CD4-positive, alpha-beta T cell treated with Interleukin-15 for 4 hours (primary cell): ENCODE measurements at places on chromosomes 6 and 20.

DNA sequence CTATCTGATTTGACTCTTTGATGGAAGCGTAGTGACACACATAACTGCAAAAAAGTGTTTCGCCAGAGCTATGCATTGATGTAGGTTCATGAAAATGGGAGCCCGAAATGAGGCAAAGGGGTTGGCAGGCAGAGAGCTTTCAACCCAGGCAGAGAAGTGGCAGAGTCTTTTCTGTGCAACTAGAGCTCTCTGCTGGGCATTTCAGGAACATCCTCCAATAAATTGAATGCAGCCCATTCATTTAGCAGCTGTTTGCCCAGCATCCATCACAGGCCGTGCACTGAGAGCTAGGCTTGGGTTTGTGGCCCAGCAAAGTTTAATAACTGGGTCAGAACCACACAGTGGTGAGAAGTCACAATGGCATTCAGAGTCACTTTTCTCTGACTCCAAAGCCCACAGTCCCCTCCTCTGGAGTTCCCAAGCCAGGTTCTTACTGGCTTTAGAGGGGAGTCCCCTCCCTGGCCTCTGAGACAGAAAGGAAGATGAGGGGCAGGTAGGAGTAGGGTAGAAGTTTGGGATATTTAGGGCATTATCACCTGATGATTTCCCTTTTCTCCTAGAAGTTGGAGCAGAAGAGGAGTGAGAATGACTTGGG, 31.8 kb upstream of the ELMO2 start:
- peak; percentile 24 for DNase-seq

- no peak for DNase-seq
Observed at GRCh38 chr6:132190815-132191175, 210.5 kb downstream of the MOXD1 start.

DNA sequence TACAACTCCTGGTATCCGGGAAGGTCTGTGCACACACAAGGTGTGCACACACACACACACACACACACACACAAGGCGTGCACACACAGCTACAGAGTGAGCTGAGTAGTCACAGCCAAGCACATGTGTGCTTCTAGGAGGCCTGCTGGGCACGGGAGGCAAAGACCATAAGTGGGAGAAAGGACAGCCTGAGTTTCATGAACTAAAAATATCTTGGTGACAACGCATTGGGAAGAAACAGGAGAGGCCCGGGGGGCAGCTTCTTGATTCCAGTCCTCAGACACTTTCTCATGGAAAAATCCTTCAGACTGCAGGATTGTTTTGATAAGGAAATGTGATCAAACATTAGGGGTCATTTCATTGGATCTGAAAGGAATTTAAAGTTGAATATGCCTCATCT, 2.6 kb downstream of the TRAF3IP2 start:
- DNase-seq: no peak

DNA sequence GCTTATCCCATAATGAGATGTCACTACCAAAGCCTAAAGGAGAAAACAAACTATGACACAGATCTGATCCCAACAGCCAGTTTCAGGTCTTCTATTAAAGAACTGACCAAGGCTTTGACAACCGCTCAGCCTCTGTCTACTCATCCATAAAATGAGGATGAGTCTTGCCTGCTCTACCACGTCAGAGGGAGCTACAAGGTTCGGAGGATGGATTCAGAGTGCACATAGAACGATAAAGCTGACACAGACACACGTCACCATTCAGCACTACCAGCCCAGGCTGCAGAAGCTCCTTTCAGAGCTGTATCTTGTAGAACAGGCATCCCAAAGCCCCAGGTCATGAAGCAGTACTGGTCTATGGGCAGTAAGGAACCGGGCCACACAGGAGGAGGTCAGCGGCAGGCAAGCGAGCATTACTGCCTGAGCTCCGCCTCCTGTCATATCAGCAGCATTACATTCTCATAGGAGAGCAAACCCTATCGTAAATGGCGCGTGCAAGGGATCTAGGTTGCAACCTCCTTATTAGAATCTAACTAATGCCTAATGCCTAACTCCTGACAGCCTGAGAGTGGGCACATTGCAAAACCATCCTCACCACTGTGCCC, 25.1 kb downstream of the KIF16B start:
- DNase-seq: no peak

DNA sequence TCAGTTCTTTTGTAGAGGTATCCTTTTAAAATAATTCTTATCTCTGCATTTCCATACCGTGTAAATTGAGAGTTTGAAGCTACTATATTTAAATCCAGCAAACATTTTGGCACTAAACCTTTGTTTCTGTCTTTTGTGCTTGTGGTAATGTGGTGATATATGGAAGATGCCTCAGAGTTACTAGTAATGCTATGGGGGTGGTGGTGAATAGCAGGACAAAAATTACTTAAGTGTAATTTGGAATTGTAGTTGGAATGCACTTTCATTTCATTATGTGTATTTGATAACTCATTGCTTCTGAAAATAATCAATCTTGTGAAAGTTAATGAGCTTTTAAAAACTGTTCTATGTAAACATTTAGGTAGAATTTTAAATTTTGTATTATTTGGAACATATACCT, 404.5 kb downstream of the PHF3 start:
- DNase-seq: no peak

DNA sequence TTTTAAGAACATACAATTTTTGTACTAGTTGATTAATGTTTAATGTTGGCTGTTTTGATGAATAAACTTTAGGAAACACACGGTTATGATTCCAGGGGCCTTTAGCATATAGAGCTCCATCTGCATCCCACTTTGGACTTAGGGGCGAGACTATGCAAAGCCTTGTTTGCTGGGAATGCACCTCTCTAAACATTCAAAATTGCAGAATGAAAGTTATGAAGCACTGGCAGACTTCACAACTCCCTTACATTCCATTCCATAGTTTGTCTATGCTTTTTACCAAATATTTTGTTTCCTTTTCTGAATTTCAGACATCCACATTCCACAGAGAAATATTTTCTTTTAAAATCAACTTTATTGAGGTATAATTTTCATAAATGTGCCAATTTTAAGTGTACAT, 10.3 kb upstream of the TCP11 start:
- DNase-seq: no peak
